Activated CD4-positive, alpha-beta memory T cell treated with anti-CD3 and anti-CD28 coated beads, Interleukin-2, amount 10 ng/mL, durations not matched to agents 7 days and 5 days (primary cell): ENCODE measurements at places on chromosomes 1 and 21.

DNA sequence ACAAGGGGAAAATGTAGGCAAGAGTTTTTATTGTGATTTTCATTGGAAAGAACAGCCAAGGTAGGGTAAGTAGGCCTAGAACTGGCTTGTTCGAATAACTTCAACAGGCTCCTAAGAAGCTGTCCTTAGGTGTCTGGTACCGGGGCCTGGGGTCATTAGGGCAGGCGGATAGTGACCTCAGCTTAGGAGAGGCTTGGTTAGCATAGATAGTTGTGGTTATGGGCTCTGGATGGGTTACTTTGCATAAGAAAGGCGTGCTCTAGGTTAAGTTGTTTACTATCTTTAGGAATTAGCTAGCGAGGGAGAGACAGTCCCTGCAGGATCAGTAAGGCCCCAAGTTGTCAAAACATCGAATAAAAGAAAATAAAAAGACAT is 20.7 kb upstream of the HPCAL4 start:
- DNase-seq, result no peak

GRCh38 chr21:40587736-40588346 is 259.1 kb downstream of the DSCAM start:
- no peak for DNase-seq

DNA sequence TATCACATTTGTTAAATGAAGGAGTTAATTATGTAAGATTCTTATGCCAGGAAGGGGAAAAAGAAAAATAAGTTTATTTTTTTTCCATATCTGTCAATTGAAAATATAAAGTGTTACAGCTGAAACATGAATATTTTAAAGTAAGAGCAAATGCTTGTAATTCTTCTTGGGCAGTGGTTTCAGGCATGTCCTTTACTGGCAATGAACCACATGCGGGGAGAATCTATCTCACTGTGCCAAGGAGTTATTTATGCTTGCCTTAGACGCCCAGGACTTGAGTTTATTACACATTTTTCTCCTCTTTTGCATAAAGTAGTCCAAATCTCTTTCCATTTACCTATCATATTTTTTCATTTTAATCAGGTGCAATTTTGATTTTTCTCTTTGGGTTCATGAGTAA is 207.8 kb upstream of the NRIP1 start:
- no peak for DNase-seq

DNA sequence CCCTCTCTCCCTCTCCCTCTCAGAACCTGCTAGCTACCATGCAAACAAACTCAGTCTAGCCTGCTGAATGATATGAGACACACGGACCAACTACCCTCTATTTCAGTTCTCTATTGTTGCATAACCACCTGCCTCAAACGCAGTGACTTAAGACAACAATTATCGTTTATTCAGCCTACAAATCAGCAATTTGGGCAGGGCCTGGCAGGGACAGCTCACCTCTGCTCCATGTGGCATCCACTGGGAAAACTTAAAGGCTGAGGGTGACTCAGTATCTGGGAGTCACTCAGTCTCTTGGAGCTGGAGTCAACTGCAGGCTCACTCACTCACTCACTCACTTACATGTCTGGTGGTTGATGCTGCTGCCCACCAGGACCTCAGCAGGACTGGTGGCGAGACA is 121.3 kb downstream of the SEC16B start:
- DNase-seq, result no peak

GRCh38 chr1:109529881-109530456 is 9.7 kb upstream of the GPR61 start:
- no peak for DNase-seq

DNA sequence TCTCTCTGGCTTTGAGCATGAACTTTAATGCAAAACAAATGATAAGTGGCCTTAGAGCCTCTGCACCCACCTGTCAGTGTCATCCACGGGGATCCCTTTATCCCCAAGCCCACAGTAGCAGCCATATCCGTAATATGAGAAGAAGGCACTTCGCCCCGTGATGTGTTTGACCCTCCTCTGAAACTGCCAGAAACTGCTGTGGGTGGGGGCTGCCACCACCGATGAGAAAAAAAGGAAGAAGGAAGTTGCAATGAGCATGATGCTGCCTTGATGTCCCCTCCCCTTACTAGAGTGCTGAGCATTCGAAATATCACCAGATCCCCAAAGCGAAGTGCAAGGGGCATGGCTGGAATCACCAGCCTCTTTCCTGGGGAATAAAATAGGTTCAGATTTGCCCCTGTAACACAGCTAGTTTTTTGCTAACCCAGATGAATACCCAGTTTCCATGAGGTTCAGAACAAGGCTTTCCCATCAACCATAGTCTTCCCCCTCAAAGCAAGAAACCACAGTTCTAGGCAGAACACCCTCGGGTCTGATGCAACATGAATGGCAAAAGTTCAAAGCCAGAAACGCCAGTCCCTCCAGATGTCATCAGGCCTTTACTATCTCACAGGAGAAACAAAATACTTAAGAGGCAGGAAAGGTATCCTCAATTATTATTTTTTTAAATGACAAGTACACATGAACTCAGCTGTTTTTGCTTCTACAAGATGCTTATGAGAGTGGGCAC is 10.8 kb upstream of the UBXN10 start:
- DNase-seq, result no peak

DNA sequence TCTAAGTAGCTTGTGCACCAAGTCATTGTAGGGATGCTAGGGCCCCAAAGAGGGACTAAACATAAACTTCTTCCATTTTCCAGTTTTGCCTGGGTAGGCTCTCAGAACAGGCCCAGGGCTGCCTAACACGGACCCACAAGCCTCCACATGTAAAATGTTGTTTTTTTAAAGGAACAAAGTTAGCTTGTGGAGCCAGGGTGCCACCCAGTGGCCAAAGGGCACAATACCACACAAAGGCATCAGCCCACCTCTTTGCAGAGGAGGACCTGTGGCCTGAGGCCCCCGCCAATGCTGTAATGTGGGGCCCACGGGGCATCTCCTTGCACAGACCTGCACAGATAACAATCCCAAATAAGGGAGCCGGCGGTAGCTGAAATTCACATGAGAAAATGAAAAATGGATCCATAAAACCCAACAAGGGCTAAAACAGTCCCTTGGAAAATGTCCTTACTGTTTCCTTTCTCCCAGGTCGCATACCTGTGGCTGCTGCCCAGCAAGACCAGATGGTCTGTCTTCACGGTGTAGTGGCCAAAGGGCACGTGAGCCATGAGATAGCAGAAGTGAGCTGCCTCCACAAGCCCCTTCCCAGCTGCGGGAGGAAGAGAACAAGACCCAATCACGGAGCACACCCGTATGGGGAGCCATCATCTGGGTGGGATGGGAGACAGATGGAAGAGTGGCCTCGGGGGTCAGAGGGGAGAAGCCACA is 23.8 kb downstream of the SEC16B start:
- peak; percentile 36 for DNase-seq

DNA sequence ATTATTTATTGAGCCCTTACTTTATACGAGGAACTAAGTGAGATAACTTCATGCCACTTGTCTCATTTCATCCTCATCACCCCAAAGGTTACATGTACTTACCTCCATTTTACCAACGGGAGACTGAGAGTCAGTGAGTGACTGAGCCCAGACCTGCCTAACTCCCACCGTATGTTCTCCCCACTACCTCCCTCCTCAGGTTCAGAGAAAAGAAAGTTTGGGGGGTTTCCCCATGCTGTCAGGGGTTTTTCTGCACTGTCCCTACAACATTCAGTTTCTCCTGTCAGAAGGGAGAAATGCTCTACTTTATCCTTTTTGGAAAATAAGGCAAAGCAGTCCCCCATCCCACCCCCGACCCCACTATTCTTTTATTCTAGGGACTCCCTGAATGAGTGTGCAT is 32.9 kb downstream of the FAM78B start:
- DNase-seq, result no peak

DNA sequence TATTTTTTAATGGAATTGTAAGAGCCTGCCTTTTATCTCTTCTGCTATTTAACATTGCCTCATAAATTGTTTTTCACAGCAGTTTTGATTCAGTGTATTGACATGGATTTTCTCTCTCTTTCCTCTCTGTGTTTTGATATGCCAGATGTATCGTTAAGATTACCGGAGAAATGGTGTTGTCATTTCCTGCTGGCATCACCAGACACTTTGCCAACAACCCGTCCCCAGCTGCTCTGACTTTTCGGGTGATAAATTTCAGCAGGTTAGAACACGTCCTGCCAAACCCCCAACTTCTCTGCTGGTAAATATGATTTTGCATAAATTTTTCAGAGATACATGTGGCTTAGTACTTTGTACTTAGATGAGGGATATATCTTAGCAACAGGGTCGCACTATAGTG is 23.1 kb upstream of the DYNLT5 start:
- peak; percentile 41 for DNase-seq

DNA sequence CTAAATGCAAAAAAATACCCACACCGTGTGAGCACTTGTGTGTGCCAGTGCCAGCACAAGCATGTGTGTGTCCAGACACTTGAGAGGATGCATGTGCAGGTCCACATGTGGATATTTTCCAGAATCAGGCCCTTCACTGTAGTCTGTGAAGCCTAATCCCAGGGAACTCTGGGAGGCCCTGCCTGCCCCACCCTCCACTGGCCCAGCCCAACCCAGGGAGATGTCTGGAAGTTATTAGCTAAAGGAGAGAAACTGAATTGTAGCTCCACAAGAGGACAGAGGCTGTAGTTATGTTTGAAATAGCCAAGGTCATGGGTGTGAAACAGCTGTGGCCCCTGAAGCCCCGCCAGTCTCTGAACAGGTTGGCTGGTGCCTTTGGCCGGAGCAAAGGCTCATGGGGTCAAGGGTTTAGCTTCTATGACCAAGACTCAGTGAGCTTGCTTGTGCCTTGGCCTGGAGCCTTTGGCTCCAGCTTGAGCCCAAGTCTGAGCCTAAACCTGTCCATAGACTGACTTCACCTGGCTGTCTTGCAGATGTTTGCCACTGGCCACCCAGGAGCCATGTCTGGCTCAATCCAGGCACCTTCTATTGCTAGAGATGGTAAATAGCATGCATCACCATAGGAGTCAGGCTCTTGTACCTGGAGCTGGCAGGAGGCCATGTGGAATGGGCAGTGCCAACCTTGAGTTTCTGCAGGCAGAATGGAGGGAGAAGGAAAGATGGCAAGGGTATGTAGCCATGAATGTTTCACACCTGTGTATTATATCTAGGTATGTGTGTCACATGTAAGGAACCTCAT is 69.9 kb downstream of the TMEM53 start:
- no peak for DNase-seq

- DNase-seq, result no peak
Observed at GRCh38 chr1:4010284-4010683, 110.2 kb upstream of the C1orf174 start.

DNA sequence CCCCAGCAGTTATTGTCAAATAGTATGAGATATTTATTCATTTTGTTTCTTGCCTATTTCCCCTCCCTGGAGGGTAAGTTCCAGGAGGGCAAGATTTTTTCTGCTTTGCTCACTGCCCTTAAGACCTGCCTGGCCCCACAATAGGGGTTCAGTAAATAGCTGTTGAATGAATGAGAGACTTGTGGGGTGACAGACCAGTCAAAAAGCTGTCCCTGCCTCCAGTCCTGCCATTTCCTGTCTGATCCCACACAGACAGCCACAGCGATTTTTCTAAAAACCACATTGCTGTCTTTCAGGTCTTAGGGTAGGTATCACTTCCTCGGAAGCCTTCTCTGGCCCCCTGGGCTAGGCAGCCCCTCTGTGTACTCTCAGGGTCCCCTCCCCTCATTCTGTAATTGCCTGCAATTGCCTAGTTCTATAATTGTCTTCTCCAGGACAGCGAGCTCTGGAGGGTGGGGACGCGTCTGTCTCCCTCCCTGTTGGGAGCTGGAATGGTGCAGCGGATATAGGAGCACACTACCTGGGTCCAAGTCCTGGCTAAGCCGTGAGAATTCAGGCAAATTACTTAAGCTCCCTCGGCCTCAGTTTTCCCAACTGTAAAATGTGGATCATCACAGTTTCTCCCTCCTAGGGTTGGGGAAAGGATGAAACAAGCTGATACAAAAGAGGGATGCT is 1.8 kb upstream of the EXTL1 start:
- DNase-seq, result no peak

DNA sequence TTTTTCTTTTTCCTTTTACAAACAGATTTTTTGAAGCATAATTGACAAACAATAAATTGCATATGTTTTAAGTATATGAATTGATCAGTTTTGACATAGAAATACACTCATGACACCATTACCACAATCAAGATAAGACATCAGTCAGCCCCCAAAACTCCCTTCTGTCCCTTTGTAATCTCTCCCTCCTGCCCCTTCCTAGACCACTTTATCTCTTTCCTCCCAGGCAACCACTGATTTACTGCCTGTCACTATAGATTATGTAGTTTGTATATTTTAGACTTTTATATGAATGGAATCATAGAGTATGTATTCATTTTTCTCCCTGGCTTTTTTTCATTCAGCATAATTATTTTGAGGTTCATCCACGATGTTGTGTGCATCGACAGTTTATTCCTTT is 6.9 kb upstream of the SYT14 start:
- no peak for DNase-seq

DNA sequence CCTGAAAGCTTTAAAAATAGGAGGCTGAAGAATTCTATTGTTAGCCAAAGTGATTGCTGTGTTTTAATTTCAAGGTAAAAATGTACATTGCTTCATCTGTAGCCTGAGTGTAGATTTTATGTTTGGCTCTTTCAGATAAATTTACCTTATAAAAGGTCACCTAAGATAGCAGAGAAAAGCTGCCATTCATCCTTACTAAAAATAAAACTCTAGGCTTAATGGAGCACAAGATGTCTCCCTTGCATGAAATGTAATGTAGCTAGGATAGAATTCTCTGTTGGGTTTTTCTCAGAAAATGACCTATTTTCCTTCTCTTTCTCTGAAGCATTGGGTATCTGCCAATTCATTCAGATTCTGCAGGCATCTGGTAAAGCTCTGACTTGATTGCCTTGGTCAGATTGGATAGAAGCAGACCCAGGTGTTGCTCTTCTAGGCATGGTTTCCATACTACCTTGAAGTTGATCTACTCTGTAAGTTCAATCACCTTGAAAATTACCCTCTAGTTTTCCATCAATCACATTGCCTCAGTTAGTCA is 176.6 kb upstream of the GORAB start:
- DNase-seq, result no peak

GRCh38 chr1:179015396-179015795 is 10.3 kb upstream of the FAM20B start:
- DNase-seq, result no peak

- no peak for DNase-seq
Observed at GRCh38 chr1:56068908-56069307, 510.5 kb downstream of the PLPP3 start.

GRCh38 chr1:155473151-155473821 is 89.3 kb downstream of the ASH1L start:
- DNase-seq, result no peak

DNA sequence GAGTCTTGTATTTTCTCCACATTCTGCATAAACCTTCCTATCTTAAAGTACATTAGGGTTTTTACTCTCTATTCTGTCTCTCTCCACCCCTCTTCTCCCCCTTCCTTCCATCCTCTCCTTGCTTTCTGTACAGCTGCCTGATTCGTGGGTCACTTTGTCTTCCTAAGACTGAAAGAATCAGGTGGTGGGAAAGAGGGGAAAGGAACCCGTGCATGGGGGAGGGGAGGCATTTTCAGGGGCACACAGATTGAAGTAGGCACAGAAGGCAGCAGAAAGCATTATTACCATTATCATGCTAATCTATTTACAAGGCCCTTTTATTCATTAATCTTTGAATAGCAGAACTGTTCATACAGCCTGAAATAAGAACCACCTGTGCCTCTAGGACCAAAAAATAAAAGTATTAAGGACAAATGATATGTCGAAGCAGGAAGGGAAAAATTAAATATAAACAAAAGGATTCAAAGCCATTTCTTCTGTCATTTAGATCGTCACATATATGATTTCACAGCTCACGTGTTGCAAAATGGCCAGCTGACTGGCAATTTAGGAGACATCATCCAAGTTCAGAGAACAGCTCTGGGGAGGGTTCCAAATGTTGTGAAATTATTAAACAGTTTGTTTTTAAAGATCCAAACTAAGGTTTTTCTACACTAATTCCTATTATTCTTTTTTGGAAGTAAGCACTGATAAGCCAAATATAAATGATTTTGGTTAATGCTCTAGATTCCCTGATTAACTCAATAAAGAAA is 154.6 kb downstream of the PBX1 start:
- DNase-seq, result no peak
